ENCODE measurements at places on chromosomes 6 and 20.

DNA sequence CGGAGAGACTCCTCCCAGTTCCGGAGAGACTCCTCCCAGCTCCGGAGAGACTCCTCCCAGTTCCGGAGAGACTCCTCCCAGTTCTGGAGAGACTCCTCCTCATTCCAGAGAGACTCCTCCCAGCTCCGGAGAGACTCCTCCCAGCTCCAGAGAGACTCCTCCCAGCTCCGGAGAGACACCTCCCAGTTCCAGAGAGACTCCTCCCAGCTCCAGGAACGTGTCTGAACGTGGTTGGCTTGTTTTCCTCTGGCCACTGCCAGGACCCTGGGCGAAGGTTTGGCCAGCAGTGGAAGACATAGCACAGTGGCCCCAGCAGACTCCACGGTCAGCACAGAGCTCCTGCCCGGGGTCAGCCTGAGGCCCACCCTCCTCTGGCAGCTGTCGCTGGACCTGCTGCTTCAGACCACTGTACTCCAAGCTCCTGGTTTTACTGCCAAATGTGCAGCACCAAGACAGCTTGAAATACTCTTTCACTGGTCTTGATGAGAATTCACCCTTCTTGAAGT lies 122.3 kb upstream of the AFDN start:
- no peak for DNase-seq

GRCh38 chr20:19783966-19784401 lies 25.9 kb downstream of the RIN2 start:
- peak; percentile 76 for DNase-seq

DNA sequence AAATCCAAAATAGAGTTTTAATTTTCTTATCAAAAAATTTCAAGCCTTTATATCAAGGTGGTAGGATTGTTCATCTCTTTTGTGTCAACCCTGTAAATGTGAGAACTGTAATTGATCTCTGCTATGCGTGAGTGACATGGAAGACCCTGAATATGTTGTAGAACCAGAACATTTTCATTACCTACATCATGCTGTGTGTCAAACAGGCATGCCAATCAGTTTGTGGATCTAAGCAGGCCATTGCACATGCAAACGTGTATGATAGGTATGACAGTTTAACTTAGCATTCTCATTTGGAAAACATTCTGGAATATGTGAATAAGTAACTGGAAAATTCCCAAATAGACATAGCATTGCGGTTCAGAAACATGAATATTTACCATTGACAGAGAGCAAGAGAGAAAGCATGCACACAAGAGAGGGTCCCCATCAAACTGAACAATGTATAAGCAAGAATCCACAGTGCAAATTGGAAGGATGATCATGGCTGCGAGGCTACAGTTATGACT lies 641.6 kb upstream of the AGPAT4 start:
- DNase-seq = no peak

- DNase-seq = no peak
These were observed 13.4 kb downstream of the CEP250 start for GRCh38 chr20:35468671-35469334.

DNA sequence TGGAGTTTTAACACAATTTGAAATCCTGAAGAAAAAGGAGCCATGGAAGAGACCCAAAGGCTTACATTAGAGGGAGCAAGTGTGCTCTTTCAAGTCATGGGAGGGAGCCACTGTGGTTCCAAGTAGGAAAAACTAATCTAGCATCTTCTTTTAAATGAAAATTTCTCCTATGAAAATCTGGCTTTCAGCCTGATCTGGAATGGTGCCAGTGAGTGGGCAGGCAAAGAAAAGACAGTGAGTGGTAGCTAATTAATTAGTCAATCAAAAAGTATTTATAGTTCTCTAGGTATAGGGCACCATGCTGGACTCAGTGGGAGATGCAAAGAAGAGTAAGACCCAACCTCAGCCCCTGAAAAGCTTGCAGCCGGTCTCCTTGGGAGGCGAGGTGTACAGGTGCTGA lies 21.9 kb downstream of the CAP2 start:
- DNase-seq = no peak

DNA sequence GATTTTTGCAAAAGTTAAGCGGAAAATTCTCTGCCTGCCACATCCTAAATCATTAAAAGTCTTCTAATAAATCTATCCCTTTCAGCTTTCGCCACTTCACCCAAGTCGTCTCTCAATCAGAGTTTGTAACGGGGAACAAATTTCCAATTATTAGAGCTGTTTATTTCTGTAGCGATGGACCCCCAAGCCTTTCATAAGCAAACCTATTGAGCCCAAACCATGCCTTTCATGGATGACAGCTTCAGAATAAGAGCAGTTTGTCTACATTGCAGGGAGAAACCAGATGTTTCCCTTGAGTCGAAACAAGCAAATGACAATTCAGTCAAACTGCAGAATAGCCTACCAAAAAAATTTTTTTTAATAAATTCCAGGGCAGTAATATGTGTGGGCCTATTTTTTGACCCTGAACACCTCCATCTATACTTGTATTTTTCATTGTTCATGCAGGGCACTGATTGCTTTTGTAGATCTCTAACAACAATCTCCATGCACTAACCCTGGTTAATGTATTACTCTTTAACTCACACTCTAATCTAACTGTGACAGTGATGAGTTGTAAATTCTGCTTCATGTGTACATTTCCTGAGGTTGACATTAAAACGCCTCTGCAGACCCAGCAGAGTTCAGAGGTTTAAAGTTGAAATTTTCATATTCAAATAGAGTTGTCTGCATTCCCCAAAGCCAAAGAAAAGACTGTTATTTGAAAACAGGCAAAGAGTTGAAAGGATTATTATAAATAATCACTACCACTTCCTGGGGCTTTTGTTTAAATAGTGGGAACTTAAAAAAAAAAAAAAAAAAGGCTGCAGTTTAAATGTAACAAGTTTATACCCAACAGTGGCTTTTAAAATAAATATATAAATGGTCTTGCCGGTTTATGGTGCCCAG lies 64.5 kb downstream of the ATP9A start:
- DNase-seq = no peak

DNA sequence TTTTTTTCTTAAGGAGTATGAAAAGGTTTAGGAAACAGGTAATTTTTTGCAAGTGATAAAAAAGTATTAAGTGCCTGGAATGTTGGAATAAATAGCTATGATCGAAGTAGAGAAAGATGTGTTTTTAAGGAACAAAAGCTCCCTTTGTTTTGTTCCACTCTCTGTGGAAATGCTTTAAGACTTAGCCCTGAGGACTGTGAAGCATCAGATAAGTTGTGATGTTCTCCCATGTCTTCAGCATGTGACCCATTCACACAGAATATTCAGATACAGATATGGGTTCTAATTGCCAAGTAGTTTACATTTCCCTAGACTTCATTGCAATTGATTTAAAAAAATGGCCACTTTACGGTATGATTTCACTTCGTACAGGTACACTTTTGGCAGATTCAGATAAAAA lies 80.6 kb downstream of the KCNQ5 start:
- DNase-seq = no peak

GRCh38 chr6:142008781-142009180 lies 123.9 kb upstream of the GJE1 start:
- DNase-seq = no peak

- no peak for DNase-seq
These were observed 85.4 kb downstream of the CD40 start for GRCh38 chr20:46203510-46203837.

GRCh38 chr6:136526937-136527336 lies 23.3 kb downstream of the MAP7 start:
- DNase-seq = no peak

DNA sequence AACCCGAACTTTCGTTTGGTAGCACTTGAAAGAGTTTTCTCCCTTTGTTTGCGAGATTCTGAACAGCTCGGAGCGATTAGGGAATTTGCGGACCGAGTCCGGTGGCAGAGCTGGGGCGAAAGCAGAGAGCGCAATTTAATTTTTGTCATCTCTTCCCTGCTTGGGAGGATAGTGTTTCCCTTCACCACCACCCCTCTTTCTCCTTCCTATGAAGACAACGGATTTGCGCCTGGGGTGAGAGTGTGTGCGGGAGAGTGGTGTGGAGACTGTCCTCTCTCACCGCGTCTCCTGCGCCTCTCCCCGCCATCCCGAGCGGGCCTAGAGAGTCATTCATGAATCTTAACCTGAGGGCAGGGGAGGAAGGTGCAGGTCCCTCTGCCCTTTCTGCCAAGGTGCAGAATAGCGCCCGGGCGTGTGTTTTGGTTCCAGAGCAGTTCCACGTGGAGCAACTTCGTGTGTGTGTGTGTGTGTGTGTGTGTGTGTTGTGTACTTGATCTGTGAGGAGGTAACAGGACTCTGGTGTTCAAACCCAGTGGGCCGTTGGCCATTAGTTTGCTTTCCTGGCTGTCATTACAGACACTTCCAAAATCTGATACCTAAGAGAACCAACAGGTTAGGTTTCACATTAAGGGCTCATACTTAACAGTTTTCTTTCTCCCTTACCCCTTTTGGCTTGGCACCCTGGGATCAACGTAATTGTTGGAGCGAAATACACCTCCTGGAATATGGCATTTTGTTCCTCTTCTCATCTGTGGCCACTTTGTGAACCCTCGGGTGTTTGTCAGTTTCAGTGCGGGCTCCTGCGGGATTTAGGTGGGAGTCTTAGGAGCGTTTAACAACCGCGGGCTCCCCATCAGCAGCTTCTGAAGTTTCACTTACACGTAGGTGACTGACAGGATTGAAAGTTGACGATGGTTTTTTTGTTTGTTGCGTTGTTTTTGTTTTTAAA lies 1.8 kb downstream of the EYA4 start:
- no peak for DNase-seq

DNA sequence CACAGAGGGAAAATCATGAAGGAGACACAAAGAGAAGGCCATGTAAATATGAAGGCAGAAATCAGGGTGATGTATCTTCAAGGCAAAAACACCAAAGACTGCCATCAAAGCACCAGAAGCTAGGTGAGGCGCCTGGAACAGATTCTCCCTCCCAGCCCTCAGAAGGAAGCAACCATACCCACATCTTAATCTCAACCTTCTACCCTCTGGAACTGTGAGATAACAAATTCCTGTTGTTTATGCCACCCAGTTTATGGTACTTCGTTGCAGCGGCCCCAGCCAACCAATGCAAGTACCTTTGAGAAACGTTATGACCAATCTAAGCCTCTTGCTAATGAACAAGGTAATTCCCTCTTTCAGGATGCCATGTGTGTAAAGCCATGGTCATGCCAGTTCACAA lies 66.2 kb upstream of the STXBP5 start:
- no peak for DNase-seq

GRCh38 chr6:25649611-25650010 lies 2.4 kb upstream of the SCGN start:
- DNase-seq = no peak

- DNase-seq = peak; percentile 71
These were observed 14.8 kb upstream of the FAM83C start for GRCh38 chr20:35306931-35307517.

DNA sequence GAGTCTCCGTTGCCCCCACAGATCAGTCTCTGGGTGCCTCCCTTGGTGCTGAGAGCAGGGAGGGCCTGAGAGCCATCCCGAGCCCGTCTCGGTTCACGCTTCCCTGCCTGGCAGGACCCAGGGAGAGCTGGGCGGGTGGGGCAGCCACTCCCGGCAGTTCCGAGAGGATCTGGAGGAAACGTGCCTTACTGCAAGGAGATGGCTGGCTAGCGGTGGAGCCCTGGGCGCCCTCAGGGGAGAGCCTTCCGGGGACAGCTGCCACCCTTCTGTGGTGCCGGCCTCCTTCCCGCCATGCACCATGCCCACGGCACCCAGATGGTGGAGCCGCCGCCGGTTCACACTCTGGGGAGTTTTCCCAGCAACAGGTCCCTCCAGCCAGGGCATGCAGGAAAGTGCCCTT lies 45.8 kb upstream of the SLCO4A1 start:
- no peak for DNase-seq

- no peak for DNase-seq
These were observed 98.9 kb upstream of the ENPP5 start for GRCh38 chr6:46269447-46270229.

GRCh38 chr6:7243179-7243981 lies 69.6 kb downstream of the SSR1 start:
- DNase-seq = peak; percentile 58

DNA sequence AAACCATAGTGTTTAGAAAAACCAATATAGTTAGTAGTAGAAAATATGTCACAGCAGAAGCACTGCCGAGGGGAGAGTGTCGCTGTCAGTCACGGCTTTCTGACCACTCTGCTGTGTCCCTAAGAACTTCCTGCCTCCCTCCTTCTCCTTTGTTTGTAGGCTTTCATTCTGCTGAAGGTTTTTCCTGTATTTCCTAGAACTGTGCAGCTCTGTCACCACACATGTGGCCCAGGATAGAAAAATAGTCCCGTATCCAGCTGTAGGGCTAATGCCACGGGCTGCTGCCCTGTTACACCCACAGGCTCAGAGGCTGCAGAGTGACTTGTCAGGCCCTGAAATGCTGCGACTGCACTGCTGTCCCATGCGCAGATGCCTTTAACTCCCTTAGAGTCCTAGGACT lies 52.6 kb upstream of the SYNJ2 start:
- no peak for DNase-seq

DNA sequence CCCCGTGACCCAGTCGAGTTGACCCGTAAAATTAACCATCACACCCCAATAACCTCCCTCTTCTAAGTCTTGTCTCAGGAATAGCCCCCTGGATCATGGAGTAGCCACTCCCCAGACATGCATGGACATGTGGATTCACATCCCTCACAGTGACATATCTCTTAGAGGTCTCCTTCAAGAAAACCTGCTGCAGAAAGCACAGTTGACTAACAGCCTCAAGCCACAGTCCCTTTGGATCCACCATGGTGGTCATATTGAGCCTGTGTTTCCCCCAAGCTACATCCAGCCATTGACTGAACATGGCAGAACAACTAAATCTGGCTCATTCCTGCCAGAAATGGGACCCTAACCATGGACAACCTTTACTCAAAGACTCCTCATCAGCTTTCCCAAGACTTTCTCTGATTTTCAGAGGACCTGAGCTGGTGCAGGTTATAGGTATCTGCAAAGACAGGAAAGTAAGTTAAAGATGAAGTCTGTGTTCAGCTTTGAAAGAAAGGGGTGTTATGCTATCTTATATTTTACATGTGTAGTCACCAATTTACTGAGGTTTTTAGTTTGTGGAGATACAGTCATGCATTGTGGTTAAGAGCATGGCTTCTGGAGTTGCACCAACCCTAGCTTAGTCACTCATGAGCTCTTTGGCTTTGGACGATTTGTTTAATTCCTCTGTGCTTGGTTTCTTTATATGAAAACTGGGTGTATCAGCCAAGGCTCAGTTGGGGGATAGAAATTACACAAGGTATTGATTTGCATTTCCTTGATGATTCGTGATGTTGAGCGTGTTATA lies 219.1 kb downstream of the MYLK4 start:
- peak; percentile 72 for DNase-seq
